CD4-positive, alpha-beta T cell treated with Interleukin-1 beta for 1 hour (primary cell): ENCODE measurements at places on chromosomes 7 and 10.

DNA sequence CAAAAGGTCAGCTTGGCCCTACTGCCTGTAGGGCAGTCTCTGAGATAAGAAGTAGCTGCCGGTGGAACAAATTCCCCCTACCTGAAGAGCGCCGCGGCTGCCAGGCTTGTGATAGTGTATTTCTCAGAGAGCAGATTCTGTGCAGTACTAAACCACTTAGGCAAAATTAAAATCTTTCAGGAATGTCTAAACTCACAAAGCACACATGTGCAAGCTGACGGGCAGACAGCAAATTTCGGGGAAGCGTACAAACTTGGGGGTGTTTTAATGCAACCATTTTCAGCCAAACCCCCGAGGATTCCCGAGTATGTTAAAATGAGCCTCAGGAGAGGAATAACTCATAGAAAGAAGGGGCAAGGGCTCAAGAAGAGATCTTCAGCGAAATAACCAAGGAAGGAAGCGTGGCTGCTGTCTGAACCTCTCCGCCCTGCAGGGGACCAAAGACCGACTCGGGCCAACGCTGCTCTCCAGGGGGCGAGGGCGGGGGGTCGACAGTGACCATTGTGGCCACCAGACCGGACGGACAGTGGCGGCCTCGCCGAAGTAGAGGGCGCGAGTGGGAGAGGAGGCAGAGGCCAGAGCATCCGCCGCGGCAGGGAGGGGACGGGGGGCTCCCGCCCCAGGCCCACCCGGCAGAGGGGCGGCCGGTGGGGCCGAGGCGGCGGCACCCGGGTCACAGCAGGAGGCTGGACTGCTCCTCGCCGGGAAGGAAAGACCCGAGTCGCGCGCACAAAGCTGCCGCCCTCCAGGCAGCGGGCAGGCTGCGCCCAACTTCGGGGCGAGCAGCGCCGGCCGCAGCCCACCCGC, 819 bp downstream of the HYCC1 start:
- peak; percentile 4 for DNase-seq

DNA sequence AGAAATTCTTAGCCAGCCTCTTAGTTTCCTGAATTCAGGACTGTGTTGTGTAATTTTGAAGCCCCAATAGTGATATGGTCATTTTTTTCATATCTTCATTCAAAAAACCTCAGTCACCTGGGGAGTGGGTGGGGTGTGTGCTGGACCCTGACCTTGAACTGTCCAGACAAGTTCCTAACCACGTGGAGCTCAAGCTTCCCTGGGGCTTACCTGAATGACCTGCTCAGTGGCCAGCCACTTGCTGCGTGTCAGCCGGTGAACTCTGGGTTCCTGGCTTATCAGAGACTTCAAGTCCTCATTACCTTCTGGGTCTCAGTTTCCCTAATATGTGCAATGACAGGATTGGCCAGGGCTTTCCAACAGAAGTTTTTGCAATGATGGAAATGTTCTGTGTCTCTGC, 27.1 kb downstream of the MGMT start:
- DNase-seq, result no peak

DNA sequence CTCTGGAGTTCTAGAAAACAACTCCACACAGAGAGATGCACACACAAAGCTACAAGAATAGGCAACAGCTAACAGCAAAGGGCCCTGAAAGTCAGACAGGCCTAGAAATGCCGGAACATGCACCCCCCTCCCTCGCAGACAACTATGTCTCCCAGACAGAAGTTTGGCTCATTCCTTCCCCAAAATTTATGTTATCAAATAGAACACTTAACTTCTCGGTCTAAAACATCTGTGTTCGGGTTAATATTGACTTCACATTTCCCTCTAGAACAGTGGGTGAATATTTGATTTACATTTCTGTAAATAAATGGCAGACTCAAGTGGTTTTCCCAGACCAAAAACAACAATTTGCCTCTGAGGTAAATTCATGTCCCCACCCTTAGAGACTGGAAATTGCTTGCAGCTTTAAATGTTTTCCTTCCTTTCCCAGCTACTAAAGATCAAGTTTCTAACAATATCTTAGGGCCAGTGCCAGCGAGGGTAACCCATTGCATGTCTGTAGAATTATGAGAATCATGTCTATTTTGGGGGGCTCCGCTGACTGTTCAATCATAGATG, 92.5 kb upstream of the INHBA start:
- no peak for DNase-seq

- no peak for DNase-seq
Measured at GRCh38 chr7:24637021-24637420, 63.8 kb downstream of the PALS2 start.

DNA sequence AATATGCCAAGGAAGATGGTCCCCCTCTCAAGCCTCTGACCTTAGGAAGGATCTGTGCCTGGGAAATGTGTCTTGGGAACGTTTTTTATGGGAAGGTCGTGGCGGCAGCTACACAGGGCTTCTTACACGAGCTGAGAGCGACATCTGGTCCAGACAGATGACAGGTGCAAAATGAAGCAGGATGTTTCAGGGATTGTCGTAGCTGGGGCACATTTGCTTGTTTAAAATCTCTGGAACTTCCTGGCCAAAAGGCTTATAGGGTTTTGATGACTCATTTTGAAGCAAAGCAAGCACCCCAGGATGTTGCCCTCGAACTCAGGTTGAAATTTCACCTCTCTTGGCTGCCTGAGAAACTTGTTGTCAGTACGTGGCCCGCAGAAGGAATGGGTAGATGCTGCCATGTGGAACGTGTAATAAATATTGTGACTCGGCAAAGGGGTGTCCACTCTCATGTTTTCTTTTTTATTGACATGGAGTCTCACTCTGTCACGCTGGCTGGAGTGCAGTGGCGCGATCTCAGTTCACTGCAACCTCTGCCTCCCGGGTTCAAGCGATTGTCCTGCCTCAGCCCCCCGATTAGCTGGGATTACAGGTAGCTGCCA, 117.5 kb downstream of the CAMK1D start:
- DNase-seq, result no peak

DNA sequence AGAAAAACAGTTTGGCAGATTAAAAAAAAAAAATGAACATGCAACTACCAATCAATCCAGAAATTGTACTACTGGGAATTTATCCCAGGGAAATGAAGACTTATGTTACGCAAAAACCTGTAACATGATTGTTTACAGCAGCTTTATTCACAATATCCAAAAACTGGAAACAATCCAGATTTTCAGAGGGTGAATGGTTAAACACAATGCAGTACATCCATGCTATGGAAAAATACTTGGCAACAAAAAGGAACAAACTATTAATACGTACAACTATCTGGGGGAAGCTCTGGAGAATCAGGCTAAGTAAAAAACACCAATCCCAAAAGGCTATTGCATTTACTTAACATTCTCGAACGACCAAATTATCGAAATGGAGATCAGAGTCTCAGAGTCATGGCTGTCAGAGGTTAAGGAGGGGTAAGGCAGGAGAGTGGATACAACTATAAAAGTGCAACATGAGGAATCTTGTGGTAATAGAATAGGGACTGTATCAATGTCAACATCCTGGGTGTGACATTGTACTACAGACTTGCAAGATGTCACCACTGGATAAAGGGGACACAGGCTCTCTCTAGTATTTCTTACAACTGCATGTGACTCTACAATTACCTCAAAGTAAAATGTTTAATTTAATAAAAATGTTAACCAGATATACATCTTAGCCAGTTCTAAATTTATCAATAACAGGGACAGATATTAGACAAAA, 21.5 kb upstream of the RUFY2 start:
- no peak for DNase-seq

DNA sequence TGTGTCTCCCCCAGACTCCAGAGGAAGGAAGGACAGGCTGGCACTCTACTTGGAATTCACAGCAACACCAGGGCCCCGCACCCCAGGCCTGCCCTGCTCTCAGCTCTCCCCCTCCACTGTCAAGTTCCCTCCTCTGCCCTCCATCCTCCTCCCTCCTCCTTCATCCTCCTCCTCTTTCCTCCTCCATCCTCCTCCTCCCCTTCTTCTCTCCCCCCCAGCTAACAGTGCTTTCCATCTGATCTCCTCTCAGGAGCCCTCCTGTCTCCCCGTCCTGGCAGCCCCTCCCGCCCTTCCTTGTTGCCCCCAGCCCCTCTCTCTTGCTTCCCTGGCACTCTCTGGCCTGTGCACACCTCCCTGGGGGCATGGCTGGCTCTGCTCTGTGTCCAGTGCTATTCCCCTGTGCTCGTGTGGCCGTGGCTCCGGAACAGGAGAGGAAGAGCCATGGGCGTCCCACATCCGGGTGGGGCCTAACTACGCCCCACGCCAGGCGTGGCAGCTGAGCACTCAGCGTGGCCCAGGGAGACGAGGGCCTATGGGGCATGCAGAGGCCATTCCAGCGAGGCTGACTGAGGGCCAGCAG, 64.2 kb downstream of the PWWP2B start:
- DNase-seq, result no peak

- DNase-seq, result no peak
Measured at GRCh38 chr7:102244601-102245000, 42.1 kb upstream of the SH2B2 start.

- DNase-seq, result no peak
Measured at GRCh38 chr7:127516320-127516719, 69.1 kb downstream of the GCC1 start.

- no peak for DNase-seq
Measured at GRCh38 chr10:90930971-90931871, 10.3 kb upstream of the ANKRD1 start.

- DNase-seq, result no peak
Measured at GRCh38 chr10:10589540-10590303, 427.9 kb upstream of the CELF2 start.

GRCh38 chr10:115844591-115844990, 428.4 kb downstream of the GFRA1 start:
- DNase-seq, result no peak

DNA sequence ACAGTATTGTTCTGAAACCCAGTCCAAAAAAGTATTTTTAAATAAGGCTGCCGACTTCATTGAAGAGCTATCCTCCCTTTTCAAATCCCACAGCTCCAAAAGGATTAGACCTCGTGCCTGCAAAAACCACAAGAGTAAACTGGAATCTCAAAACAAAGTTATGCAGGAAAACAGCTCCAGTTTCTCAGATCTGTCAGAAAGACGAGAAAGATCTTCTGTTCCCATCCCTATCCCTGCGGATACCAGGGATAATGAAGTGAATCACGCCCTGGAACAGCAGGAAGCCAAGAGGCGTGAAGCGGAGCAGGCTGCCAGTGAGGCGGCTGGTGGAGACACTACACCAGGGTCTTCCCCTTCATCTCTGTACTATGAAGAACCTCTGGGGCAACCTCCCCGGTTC, 12.6 kb downstream of the MYPN start:
- DNase-seq, result no peak

DNA sequence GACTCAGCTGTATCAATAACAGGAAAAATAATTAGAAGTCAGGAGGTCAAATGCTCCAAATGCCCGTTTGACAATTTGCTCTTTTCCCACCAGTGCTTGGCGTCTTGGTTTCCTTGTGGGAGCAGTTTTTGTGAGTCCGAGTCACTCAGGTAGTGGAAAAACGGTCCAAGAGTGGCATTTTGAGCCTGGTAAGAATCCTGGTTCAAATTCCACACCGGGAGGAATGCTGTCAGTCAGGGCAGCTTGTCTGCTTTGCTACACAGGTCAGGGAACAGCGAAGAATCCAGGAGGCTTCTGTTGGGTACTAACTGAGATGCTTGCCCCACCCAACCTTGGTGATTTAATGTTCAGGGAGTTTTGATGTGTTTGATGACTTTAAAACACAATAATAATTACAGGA, 209.5 kb downstream of the HERPUD2 start:
- no peak for DNase-seq

- no peak for DNase-seq
Measured at GRCh38 chr10:44249490-44249889, 135.4 kb downstream of the CXCL12 start.

DNA sequence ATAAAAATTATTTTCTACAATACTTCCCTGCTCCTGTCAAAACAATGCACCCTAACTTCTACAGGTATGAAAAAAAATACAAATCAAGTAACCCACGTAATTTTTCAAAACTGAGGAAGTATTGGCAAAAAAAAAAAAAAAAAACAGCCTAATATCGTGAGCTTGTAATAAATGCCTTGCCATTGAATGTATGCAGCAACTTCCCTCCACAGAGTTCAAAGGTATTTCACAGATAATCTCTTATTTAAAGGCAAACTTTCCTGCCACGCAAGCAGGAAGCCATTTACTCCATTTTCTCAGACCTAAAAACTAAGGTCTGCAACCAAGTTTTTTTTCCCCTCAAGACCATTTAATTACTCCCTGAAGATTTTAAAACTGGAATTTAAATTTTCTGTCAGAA, 642 bp upstream of the AGR2 start:
- no peak for DNase-seq

GRCh38 chr7:133789974-133790373, 337.2 kb upstream of the LRGUK start:
- DNase-seq, result no peak

GRCh38 chr7:20064181-20064970, 152.8 kb downstream of the MACC1 start:
- DNase-seq, result no peak

DNA sequence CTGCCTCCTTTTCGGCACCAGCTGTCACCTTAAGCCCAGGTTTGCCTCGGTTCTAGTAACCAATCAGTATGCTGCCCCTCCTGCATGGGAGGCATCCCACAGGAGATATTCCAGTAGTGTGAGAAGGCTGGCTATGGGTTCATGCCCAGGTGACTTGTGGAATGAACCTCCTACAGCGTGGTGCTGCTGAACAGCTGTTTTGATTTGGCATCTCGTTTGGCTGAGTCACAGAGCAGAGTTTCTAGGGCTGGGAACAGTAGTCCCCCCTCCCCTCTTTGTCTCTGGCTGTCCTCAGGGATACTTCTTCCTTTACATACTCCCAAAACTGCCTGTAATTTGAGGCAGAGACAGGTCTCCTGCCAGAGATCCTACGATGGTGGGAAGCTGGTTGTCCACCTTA, 16.1 kb downstream of the R3HCC1L start:
- no peak for DNase-seq

- DNase-seq, result no peak
Measured at GRCh38 chr10:80486785-80487420, 32.8 kb downstream of the TSPAN14 start.

DNA sequence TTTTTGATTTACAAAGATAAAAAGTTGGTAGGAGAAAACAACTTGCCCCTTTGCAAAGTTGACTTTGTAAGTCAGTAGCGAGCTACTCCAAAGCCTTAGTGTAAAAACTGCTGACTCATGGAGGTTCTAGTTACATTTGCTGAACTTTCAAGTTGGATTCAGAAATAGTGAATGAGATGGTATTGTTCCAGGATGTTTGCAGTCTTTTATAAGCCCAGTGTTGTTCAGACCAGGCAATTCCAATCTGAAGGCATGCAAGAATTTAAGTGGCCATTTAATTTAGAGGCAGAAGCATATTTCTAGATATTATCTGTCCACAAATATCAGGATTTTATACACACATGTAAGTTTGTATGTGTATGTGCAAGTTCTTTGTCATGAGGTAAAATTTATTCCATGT, 21.6 kb downstream of the TES start:
- DNase-seq, result no peak
